RKO (cell line): ENCODE measurements at places on chromosomes 1 and 21.

DNA sequence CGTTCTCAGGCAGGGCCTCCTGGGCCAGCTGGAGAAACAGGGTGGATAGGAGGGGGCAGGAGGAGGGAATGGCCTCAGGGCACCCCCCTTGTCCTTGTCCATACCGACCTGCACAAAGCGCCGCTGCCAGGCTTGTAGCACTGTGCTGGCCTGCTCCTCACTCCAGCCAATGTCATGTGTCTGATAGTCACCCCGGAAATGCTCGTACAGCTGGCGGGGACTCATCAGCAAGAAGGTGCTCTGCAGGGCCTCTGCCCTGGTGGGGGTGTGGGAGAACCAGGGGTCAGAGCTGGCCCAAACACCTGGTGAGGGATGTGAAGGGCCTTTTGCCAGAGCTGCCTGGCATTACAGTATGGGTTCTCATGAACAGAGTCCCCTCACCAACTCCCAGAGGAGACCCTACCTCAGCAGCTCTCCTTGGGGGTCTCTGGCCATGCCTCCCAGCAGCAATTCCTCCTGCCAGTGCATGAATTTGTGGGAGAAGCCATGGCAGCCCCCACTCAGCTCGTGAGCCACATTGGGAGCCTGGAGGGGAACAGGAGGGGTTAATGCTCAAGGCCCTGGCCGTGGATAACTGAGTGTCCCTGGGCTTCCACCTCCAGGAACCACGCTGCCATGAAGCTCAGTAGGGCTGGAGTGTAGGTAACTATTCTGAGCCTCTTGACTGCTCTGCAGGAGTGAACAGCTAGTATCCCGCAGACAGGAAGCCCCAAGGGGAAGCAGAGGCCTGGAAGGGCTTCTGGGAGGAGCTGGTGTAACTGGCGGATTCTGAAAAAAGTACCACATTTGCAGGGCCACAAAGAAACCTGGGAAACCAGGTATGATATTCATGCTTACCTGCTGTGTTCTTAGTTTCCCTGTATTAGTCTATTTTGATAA lies 13.3 kb downstream of the PTCH2 start:
- DNase-seq = no peak

DNA sequence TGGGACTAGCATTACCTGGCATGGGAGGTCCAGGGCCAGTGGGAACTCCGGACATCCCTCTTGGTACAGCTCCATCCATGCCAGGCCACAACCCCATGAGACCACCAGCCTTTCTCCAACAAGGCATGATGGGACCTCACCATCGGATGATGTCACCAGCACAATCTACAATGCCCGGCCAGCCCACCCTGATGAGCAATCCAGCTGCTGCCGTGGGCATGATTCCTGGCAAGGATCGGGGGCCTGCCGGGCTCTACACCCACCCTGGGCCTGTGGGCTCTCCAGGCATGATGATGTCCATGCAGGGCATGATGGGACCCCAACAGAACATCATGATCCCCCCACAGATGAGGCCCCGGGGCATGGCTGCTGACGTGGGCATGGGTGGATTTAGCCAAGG lies 45.8 kb downstream of the ACP6 start:
- DNase-seq = no peak

DNA sequence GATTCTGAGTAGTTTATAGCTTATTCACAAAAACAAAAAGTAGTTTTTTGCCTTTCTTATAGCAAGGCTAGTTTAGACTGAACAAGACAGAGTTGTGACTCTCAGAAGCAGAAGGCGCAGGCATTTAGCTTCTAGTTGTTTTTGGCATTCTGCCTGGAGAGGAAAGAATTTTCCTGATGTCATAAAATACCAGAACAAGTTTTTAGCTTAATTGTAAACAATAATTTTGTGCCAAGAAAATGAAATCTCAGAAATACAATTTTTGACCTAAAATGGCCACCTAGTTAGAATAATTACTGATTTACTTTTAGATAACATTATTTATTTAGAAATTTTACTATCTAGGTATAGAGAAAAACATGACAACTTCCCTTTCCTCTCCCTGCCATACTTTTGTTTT lies 1.0 kb downstream of the DNAJB4 start:
- peak; percentile 88 for DNase-seq

GRCh38 chr1:239011382-239011781 lies 375.0 kb upstream of the CHRM3 start:
- DNase-seq = no peak

DNA sequence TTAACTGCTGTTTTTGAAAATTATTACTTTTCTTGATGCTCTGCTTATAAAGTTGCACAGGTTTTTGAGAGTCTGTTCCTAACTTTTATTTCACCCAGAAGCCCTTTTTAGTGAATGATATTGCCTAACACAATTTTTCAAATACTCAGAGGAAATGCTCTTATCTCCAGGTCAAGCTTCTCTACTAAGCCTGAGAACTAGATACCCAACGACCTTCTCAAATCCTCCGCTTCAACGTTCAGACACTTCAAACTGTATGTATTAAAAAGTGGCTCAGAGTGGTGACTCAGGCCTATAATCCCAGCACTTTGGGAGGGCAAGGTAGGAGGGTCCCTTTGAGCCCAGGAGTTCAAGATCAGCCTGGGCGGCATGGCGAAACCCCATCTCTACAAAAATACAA lies 88.5 kb downstream of the ASH1L start:
- DNase-seq = no peak

DNA sequence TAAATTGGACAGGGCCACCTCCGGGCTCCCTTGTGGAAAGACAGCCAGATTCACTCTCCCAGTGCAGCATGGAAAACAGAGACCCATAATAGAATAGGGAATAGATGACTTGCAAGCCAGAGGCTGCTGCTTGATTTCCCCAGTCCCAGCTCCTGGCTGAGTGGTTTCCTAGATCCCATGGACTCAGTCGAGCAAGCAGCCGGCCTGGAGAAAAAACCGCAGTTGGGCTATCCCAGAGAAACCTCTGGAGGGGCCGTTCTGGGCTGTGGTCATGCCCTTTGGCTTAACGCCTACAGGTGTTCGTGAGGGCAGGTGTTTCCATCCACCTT lies 61.7 kb downstream of the ELK4 start:
- no peak for DNase-seq

GRCh38 chr1:164417016-164417704 lies 141.8 kb upstream of the PBX1 start:
- DNase-seq = no peak

- peak; percentile 19 for DNase-seq
Observed at GRCh38 chr1:94160811-94161210, 39.9 kb upstream of the ABCA4 start.

DNA sequence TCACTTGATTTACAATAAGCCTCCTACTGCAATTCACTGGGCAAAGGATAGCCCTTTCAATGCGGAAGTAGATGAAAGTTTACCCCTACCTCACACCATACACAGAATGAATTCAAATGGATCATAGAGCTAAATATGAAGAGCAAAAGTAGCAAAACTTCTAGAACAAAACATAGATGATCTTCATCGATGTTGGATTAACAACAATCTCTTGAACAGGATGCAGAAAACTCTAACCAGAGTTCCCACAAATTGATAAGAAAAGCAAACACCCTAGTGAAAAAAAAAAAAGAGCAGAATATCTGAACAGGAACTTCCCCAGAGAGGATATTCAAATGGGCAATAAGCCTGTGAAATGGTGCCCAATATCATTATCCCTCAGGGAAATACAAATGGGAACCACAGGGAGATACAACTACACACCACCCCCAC lies 1.9 kb upstream of the UBASH3A start:
- no peak for DNase-seq

GRCh38 chr1:224524679-224525078 lies 90.1 kb upstream of the WDR26 start:
- peak; percentile 18 for DNase-seq

- DNase-seq = no peak
Observed at GRCh38 chr1:228118040-228118439, 8.9 kb upstream of the MRPL55 start.

DNA sequence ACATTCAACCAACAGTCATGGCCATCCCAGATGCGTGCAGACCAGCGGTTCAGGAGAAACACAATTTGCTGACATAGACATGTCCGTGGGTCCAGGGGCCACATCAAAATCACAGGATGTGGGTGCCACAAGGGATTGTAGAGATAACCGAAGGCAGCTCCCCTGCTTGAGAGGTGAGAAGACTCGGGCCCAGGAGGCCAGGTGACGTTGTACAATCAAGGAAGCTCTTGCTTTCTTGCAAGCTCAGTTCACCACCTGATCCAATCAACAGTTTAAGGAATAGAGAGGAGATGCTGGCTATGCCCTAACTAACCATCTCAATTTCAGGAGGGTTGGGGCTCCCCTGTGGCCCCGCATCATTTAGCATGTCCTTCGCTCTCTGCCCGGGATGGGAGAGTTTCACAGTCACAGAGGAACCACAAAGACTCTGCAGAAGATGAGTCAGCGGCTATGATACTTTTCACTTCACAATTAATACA lies 19.5 kb downstream of the UBASH3A start:
- no peak for DNase-seq

DNA sequence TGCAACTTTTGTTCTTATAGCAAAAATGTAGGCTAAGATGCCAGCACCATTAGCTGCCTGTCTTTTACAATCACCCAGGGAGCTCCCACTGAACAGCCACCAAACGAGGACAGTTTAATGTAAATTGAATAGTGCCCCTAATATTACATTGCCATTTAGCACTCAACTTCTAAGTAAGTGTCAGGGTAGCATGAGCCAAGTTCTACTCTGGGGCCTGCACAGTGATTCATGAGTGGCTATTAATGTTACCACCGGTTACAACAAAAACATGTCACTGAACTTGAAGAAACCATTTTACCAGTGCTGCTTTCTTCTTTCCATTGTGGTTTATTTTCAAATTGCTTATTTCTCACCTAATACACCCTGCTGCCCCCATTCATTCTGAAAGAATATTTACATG lies 295.6 kb upstream of the RRP15 start:
- no peak for DNase-seq

DNA sequence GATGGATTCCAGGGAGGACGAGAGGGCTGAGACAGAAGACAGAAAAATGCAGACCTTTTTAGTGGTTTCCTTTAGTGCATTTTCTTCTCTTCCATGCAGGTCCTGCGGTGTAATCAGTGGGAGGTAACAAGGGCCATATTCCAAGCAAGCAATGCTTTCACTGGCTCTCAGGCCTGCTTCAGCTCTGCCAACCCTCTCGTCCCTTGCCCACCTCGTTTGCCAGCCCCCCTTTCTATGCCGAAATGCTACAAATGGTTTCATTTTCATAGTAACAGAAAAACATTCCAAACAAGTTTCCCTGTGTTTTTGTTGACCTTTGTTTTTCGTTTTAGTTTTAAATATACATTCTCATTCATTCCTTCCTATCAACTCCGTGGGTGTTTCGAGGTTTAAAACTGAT lies 443.1 kb downstream of the TTLL7 start:
- DNase-seq = no peak

- no peak for DNase-seq
Observed at GRCh38 chr21:33578214-33578613, 10.3 kb downstream of the DONSON start.

DNA sequence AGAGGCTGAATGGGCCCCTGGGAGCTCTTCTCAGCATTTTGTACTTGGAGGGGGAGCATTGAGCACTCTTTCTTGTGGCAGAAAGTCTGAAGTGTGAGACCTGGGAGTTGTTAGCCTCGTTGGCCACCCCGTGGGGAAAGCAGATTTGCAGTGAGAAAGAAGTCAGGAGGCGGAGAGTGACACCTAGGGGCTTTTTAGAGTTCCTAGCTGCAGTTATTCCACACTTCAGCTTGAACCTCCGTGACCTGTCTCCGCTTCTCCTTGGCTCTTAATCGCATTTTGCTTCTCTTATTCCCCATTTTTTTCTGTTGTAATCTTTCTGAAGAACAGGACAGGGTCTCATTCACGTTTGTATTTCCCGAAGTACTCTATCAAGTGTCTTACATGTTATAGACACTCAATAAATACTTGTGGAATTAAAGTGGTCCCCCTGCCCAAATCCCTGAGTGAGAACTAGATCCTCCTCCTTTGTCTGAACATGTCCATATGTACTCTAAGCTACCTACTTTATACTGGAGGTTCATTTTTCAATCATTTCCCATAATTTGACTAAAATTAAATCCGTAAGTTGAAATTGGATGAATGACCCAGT lies 14.5 kb upstream of the C1orf141 start:
- DNase-seq = peak; percentile 84

- no peak for DNase-seq
Observed at GRCh38 chr1:173733912-173734311, 19.1 kb downstream of the KLHL20 start.

GRCh38 chr1:66132324-66132723 lies 339.6 kb downstream of the PDE4B start:
- DNase-seq = no peak

DNA sequence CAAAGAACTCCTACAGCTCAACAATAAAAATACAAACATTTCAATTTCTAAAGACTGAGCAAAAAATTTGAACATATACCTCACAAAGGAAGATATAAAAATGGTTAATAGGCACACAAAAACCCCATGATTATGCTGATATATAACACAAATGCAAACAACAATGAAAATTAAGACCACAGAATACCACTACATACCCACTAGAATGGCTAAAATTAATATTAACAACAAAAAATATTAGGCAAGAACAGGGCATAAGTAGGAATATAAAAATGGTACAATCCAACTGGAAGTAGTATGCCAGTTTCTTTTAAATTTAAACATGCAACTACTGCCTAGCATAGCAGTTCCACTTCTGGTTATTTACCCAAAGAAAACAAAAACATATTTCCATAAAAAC lies 77.3 kb downstream of the CDC42BPA start:
- DNase-seq = no peak

DNA sequence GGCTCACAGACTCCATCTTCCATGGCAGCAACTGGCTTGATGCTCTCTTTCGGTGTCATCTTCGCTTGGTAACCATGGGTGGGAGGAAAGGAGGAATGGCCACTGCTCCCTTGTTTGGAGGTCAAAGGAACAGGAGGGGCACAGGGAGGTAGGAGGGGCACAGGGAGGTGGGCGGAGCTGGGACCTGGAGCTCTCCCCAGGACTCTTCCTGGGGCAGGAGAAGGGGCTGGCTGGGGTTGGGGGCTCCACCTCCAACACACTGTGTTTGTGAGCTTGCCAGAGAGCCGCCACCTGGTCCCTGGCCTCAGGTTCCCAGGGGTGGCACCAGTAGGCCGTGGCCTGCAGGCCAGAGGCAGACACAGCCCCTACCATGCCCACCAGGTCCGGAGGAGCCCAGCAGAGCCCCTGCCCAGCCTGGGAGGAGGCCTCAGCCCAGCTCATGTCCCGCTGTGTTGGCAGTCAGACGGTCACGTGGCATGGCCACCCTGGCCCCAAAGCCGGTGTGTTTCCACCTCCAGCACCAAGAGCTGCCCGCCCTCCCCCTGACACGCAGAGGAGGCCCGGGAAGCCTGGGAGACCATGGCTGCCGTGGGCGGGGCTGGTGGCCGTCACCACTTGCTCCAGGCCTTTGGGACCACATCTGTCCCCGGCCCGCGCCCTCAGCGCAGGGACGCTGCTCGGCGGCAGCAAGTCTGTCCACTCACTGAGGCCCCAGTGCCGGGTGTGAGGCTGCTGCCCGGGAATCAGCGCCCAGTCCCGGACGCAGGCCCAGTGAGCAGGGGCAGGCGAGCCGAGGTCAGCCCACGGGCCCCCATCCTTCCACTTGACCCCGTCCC lies 73.9 kb downstream of the MORN1 start:
- no peak for DNase-seq
